ENCODE measurements at places on chromosomes 5 and 9.

GRCh38 chr9:5388026-5388819 lies 48.5 kb upstream of the RLN1 start:
- peak; percentile 44 for DNase-seq

DNA sequence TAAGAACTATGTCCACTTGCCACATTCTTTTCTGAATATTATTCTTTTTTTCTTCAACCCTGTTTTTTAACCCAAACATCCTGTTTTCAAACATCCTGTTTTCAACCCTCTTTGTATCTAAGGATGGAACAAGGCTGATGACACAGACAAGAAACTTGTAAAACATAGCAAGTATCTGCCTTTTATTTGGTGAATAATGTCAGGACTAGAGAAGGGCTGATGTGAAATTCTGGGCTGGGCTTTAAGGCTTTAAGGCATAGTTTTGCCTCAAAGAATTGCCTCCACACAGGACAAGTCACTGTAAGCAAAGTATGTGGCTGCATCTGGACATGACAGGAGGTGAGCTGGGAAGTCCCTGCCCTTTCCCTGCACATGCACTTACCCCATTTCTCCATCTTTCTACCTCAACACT lies 42.5 kb upstream of the RIC1 start:
- peak; percentile 41 for DNase-seq

DNA sequence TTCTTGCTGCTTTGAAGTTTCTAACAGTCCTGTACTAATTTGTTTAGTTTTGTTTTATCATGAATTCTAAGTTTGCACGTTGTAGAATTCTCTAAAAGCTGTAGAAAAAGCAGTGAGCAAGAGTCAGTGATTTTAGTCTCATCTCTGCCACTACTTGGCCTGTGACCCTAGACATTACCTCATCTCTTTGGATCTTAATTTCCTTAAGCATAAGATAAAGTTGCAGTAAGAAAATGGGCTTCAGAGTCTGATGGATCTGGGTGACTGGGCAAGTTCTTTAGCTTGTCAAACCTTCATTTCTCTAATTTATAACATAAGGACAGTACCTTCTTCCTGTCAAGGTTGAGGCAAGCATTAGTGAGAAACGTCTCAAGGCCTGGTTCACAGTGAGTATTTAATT lies 247.9 kb downstream of the DMRT2 start:
- no peak for DNase-seq

DNA sequence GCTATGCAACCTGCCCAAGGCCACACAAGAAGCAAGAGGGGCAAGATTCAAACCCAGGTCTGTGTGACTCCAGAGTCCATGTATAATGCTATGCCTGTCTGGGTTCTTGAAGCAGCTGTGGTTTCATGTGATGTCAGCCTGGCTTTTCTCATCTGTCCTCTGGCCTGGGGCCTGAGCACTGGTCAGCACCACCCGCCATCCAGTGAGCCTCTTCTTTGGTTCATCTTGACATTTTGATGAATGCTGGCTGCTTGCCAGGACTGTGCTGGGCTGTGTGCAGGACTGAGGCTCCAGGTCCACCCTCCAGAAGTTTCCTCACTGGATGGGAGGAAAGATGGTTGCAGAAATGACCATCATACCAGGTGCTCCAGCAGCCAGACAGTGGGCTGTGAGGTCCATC lies 61.5 kb downstream of the TSTD2 start:
- DNase-seq: peak; percentile 24

DNA sequence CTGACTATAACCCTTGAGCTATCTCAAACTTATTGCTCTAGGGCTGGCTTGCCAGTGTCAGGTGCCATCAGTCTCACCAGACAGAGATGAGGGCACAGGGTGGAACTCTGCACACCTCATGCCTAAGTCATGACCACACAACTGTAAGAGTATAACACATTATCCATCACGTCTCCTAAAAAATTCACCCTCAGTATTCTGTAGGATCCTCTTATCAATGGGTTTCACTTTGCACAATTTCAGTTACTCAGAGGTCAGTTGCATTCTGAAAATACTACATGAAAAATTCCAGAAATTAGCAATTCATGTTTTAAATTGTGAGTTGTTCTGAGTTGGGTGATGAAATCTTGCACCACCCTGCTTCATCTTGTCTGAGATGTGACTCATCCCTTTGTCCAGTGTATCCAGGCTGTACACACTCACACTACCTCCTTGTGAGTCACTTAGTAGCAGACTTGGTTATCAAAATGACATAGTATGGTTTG lies 690.9 kb upstream of the CDH18 start:
- DNase-seq: peak; percentile 19

- DNase-seq: no peak
These were observed 66.8 kb downstream of the RASGEF1C start for GRCh38 chr5:180142021-180142765.

DNA sequence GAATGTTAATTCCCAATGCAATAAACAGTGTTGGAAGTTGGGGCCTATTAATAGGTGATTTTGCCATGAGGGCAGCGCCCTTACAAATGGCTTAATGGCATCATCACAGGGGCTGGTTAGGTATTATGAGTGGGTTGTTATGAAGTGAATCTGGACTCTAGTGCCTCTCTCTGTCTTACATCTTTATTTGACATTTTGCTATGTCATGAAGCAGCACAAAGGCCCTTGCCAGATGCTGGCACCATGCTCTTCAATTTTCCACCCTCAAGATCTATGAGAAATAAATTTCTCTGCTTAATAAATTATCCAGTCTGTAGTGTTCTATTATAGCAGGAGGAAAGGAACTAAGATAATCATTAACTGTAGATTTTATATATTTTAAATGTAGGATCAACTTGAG lies 1098.7 kb upstream of the NUDT12 start:
- DNase-seq: no peak

GRCh38 chr5:91311697-91312501 lies 71.2 kb downstream of the ARRDC3 start:
- DNase-seq: peak; percentile 88

DNA sequence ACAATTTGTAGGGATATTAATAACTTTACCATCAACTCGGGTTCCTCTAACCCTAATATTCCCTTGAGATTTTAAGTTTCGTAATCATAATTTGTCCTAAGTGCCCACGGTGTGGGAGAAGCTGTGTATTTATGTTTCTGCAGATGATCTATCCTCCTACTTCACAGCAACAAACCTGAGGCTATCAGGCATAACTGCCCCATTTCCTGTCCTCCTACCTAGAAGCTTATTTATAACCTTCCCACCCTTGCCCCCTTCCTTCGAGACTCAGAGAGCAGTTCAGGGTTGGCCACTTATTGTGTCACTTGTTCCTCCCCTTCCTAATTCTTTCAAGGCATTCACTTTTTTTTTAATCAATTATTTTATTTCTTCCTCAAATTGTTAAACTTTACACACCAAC lies 29.6 kb upstream of the LCP2 start:
- DNase-seq: no peak

DNA sequence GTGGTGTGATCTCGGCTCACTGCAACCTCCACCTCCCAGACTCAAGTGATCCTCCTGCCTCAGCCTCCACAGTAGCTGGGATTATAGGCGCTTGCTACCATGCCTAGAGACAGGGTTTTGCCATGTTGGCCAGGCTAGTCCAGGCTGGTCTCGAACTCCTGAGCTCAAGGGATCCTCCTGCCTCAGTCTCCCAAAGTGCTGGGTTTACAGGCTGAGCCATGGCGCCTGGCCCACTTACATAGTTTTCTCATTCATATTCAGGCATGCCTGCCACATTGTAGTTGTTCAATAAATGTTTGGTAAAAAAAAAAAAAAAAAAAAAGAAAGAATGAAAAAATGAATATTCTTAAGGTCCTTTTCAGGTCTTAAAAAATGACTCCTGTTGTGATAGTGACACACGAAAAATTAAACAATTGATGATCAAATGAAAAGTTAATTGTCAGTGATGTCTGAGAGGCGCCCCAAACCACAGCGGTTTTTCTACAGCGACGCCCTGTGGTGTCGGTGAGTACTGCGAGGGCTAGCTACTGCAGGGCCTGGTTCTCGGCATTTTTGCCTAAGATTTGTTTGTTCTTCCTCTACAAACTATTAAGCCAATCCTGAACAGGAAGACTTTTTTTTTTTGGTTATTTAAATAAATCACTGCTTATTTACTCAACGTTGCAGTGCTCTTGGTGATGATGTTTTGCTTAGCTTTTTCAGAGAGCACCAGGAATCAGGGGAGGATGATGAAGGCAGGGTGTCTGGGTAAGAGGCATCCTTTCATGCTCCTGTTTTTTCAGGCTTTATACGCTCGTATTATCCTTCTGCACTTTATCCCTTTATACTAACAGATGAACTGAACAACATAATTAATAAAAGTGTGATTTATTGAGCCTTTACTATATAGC lies 67.0 kb upstream of the DPYSL3 start:
- DNase-seq: peak; percentile 72

DNA sequence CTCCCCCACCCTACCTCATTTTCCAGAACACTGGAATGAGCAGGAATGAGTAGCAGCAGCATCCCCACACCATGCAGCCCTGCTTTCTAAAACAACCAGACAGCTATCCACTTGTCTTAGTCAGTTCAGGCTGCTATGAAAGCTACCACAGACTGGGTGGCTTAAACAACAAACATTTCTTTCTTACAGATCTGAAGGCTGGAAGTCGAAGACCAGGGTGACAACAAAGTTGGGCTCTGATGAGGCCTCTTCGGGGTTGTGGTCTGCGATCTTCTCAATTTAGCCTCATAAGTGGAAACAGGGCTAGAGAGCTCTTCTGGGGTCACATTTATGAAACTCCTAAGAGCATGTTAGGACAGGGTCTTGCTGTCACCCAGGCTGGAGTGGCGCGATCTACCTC lies 38.9 kb downstream of the LPAR1 start:
- no peak for DNase-seq

DNA sequence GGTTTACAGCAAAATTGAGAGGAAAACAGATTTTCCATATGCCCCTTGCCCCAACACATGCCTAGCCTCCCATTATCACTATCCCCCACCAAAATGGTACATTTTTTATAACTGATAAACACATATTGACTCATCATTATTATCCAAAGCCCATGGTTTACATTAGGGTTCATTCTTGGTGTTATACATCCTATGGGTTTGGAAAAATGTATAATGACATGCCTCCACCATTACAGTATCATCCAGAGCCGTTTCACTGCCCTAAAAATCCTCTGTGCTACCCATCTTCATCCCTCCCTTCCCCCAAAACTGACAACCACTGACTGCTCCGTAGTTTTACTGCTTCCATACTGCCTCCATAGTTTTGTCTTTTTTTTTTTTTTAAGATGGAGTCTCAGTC lies 111.1 kb downstream of the ACTL7B start:
- DNase-seq: no peak

DNA sequence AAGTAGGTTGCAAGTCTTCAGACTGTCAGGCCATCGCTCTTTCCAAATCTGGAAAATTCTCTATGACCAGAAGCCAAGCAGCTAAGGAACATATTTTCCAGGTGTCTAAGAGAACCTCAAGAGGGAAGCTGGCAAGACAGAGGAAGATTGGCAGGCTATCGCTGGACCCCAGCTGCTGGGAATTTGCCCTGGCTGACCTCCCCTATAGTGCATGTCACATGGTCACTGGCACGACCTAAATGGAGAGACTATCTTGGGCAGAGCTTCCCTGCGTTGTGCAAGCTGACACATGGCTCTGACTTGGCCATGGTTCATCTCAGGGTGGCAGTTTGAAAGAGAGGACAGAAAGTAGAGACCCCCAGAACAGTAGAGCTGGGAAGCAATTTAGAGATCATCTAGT lies 104.9 kb upstream of the ZNF618 start:
- no peak for DNase-seq

DNA sequence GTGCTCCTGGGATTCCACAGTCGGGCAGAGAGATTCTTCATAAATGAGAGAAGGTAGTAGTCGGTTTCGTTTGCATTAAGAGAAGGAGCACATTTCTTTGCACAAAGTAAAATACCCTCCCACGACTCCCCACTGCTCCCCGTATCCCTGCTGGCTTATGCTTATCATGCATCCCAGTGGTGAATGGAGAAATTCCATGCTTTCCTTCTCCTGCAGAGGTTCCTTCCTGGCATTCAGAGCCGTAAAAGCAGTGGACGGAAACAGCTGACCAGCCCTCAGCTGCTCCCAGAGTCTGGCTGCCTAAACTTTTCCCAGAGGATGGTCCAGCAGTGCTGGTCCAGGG lies 93.1 kb downstream of the C9orf152 start:
- no peak for DNase-seq

Measured in SJSA1 (cell line).